ENCODE measurements at places on chromosomes 7 and 10. TPM values are rescaled to one million over a fixed set of nuclear protein-coding genes. Genes with fewer than 3 reads are reported as not detected.

DNA sequence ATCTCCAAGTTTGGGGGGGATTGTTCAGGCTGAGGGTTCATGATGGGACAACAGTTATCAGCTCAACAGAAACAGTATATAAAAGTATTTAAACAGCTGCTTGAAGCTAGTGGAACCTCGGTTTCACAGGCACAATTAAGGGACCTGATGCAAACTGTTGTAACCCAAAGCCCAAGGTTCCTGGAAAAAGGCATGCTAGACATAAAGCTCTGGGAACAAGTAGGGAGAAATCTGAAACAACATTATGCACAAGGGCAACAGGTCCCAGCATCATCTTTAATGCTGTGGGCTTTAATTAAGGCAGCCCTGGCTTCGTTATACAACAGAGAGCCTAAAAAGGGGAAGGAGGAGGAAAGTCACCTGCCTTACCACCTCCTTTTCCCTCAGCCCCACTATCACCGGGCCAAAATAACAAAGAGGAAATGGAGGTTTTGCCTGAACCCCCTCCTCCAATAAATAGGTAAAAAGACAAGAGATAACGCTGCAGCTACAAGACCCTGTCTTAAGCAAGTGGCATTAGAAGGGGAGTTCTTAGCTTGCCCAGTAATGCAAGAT lies 83.2 kb upstream of the GPR22 start:
- H3K27me3 ChIP-seq, result no peaks in the 10 kb centered on the region
- no peak for DNase-seq
- peaks cover 1% of the 10 kb centered on the region for H3K36me3 ChIP-seq
- H3K27ac ChIP-seq, result no peak overlapping the region

DNA sequence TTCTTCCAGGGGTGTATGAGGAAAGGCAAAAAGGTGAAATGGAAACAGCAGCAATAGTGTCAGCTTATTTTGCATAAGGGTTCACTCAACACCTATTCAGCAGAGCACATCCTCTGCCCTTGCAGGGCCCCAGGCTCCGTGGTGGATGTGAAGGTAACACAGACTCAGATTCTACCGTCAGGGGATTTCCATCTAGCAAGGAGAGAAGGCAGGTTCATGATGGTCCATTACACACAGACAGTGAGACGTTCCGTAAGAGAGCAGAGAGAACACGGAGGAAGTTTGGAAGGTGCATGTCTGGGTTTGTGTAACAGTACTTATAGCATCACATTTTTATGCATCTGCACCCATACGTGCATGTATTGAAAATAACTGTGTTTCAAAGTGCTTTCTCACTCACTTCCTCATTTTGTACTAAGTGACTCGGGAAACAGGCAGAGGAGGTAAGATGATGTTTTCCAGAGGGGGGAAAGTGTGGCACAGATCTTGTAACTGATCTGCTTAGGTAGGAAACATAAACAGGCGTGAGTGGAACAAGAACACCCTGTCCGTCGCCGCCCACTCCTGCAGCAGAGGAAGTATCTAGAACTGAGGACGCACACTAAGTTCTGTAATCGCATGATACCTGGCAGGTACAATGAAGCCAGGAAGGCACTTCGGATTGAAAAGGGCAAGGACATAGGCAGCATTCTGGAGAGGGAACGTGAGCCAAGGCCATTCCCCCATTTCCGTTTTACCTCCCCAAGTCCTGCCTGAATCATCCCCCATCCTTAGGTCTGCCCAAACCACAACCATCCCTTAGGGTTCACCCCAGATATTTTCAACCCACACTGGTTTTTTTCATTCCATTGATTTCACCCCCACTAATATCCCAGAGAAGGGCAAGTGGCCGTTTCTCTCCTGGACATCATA lies 1.0 kb upstream of the ENO4 start:
- H3K4me3 ChIP-seq, result no peak overlapping the region
- H3K27me3 ChIP-seq, result peaks cover 50% of the 10 kb centered on the region
- peak; percentile 48 for DNase-seq

DNA sequence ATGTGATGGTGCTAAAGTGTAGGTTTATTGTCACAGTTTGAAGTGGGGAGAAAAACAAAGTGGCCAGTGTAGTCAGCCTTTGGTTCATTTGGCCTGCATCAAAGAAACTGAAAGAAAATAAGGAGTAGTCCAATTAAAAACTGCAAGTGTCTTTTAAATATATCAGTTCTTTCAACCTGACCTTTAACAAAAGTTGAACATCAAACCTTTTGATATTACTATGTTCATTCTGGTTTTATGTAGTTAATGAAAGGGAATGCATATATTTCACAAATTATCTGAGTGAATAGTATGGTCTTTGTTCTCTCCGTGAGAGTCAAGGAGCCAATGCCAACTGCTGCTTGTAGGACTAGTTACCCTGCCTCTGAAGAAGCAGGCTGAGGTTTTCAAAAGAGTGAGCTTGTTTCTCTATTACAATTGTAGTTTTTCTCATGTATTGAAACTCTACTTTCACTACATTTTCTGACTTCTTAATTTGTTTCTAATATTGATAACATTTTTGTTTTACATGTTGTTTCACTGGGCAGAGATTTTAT lies 1160.8 kb upstream of the LRRTM3 start:
- H3K4me3 ChIP-seq, result no peak overlapping the region
- H3K36me3 ChIP-seq, result no peaks in the 10 kb centered on the region
- no peaks in the 10 kb centered on the region for H3K27me3 ChIP-seq
- no peaks in the 10 kb centered on the region for H3K4me1 ChIP-seq
- H3K27ac ChIP-seq, result no peak overlapping the region

DNA sequence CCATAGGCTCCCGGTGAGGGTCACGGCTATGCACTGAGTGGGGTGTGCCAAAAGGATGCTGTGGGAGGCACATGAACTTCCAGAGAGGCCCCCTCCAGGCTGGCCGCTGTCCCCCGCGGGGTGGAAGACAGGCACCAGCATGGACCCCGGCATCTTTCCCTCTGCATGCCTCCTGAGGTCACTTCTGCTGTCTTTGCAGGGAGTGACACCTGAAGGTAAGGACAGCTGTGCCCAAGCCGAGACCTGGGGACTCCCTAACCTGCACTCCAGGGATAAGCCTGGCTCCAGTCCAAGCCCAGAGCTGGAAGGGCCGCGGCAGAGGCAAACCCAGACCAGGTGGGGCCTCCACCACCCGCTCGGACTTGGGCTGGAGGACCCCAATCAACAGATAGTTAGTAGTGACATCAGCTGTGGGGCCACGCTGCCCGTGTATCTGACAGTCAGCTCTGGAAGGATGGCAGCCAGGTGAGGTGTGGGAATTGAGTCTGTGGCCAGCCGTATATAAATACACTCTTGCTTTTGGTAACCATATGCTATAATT lies 340.7 kb upstream of the MKI67 start:
- no peak for DNase-seq
- no peaks in the 10 kb centered on the region for H3K36me3 ChIP-seq
- no peak overlapping the region for H3K4me3 ChIP-seq
- H3K4me1 ChIP-seq, result no peaks in the 10 kb centered on the region

HOXA7 gene
- not detected for total RNA-seq

GRCh38 chr10:132075909-132076577 lies 10.3 kb downstream of the JAKMIP3 start:
- peaks cover 9% of the 10 kb centered on the region for H3K27me3 ChIP-seq
- no peak overlapping the region for H3K4me3 ChIP-seq
- H3K36me3 ChIP-seq, result no peaks in the 10 kb centered on the region
- H3K27ac ChIP-seq, result no peak overlapping the region
- no peaks in the 10 kb centered on the region for H3K4me1 ChIP-seq

GRCh38 chr7:34675749-34676374 lies 17.8 kb downstream of the NPSR1 start:
- H3K4me1 ChIP-seq, result no peaks in the 10 kb centered on the region
- peak; percentile 34 for DNase-seq
- H3K27me3 ChIP-seq, result peaks cover 1% of the 10 kb centered on the region
- H3K36me3 ChIP-seq, result no peaks in the 10 kb centered on the region

CACUL1 gene
- 26.1 TPM for total RNA-seq

- peak overlapping the region; percentile 82 for H3K27ac ChIP-seq
- H3K36me3 ChIP-seq, result no peaks in the 10 kb centered on the region
- H3K27me3 ChIP-seq, result no peaks in the 10 kb centered on the region
- peak; percentile 83 for DNase-seq
- H3K4me3 ChIP-seq, result peak overlapping the region; percentile 49
Observed at GRCh38 chr7:151756076-151756731, 120.7 kb downstream of the PRKAG2 start.

GRCh38 chr7:155322530-155322929 lies 24.9 kb downstream of the INSIG1 start:
- H3K27me3 ChIP-seq, result peaks cover 8% of the 10 kb centered on the region
- no peak overlapping the region for H3K4me3 ChIP-seq
- H3K27ac ChIP-seq, result no peak overlapping the region
- no peaks in the 10 kb centered on the region for H3K4me1 ChIP-seq
- no peak for DNase-seq
- H3K36me3 ChIP-seq, result no peaks in the 10 kb centered on the region

DNA sequence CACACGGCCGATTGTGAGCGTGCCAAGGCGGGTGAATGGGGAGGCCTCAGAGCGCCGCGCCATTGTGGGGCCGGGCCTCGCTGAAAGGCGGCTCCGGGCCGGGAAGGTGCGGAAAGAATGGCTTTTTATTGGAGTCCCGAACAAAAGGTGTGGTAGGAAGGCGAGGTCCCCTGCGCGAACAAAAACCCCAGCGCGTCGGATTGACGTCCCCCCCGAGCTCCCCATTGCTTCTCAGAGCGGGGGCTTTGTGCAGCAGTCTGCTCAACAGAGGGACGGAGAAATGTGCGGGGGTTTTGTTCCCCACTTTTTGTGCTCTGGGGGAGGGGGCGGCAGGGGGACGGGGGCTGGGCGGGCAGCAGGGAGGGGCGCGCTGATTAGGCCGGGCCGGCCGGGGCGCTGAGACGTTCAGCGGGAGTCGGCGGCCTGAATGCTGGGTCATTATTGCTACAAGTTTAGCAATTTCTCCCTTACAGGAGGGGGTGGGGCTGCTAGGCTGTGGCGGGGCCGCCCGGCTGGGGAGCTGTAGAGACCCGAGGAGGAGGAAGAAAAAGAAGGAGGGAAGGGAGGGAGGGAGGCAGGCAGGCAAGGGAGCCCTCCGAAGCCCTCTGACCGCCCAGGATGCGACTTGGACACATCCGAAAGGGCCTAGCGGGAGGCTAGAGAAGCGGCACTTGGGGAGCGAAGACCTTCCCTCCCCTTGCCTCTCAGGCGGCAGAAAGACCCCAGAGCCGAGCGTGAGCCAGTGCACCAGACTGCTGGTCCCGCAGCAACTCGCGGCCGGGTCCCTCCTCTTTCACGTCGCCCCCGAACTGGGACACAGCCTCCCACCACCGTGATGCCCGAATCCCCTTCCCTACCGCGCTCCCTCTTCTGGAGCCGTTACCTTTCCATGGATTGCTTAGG lies 4.6 kb downstream of the NKX2-3 start:
- H3K27me3 ChIP-seq, result peaks cover 79% of the 10 kb centered on the region
- H3K27ac ChIP-seq, result no peak overlapping the region
- DNase-seq, result no peak
- peaks cover 25% of the 10 kb centered on the region for H3K4me1 ChIP-seq
- H3K4me3 ChIP-seq, result no peak overlapping the region
- no peaks in the 10 kb centered on the region for H3K36me3 ChIP-seq

Data from activated CD8-positive, alpha-beta T cell treated with anti-CD3 and anti-CD28 coated beads for 36 hours (primary cell).